Activated CD8-positive, alpha-beta T cell treated with anti-CD3 and anti-CD28 coated beads for 36 hours (primary cell): ENCODE measurements at places on chromosomes 13 and 19.

DNA sequence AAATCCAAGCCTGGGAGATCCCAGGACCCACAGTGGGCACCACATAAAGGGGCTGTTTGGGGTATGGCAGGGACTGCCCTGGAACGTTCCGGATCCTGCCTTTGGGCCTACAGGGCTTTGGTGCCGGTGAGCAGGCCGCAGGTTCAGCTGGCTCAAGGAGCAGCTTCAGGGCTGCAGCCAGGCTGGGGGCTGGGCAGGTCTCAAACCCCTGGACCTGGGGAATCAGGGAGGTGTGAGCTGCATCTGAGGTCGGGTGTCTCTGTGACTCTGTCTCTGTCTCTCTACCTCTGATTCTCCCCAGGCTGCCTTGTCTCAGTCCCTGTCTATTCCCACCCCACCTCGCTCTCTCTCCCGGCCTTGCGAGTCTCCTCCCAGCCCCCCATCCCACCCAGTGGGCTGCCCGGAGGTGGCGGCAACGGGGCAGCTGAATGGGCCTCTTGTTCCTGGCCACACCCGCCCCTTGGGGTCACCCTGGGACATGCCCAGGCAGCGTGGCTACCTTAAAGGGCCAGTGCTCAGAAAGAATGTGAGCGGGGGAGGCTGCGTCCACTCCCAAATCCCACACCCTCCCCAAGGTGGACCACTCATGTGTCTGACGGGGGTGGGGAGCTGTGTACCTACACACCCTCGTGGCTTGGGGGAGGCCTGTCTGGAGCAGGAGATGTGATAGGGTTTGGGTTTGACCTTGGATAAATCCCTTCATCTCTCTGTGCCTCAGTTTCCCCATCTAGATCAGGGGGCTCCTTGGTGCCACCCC is 31.1 kb downstream of the NFIC start:
- DNase-seq, result no peak

- DNase-seq, result no peak
These were observed 18.1 kb downstream of the AKT2 start for GRCh38 chr19:40266912-40267600.

GRCh38 chr19:47356900-47357299 is 7.8 kb downstream of the DHX34 start:
- DNase-seq, result no peak

DNA sequence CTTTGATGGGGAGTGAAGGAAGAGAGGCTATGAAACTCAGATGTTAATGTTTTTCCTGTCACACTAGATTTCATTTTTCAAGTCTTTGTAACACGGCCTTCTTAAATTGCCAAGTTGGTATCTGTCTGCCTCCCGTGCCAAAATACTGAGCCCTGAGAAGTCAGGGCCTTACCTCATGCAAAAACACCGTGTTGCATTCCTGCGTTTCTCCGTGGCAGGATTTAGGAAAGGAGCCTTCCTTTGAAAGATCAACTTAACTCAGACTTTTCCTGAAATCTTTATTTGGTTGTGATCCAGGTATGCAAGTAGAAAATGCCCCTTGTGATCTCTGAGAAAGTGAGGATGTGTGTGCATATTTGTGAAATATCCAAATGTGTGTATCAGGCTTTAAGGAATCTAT is 1291.0 kb upstream of the SLC10A2 start:
- DNase-seq, result no peak

DNA sequence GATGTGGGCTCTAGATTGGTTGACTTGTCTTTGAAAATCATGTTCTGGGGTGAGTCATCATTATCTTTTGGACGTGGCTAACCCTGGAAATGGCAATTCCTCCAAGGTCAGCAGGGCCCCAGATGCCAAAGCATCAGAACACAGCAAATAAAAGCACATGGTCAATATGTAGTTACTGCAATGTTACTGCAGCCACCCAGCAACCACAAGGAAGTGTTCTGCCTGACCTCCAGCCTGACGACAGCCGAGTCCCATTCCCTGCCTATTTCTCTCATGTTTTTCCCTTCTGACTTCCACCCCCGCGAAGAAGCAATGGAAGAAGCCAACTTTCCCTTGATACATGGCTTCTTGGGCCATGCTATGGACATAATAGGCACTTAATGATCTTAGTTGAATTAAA is 577.9 kb downstream of the IRS2 start:
- no peak for DNase-seq

DNA sequence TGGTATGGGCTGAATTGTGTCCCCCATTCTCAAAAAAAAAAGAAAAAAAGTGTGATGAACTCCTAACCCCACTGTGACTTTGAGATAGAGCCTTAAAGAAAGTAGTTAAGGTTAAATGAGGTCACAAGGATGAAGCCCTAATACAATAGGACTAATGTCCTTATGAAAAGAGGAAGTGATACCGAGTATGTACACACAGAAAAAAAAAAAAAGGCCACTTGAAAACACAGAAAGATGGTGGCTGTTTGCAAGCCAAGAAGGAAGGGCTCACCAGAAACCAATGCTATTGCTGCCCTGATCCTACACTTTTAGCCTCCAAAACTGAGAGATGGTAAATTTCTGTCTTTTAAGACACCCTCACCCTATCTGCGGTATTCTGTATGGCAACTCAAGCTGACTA is 955.6 kb downstream of the PCDH17 start:
- no peak for DNase-seq

DNA sequence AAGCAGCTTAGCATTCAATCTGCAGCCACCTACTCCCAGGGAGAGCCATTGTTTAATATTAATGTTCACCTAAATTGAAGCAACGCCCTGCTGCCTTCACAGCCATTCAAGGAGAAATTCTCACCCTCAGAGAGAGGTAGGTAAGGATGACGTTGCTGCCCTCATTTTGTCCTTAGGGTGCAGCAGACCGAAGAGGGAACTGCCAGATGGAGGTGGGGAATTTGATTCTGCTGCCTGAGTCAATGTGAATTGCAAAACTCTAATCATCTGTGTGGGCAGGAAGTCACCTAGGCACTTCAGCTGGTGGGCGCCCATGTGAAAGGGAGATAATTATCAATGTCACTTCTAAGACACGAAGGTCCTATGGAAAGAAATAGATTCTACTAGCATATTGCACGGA is 503.4 kb downstream of the TBC1D4 start:
- DNase-seq, result no peak

- DNase-seq, result no peak
These were observed 457.6 kb upstream of the SLC10A2 start for GRCh38 chr13:103523858-103524257.

DNA sequence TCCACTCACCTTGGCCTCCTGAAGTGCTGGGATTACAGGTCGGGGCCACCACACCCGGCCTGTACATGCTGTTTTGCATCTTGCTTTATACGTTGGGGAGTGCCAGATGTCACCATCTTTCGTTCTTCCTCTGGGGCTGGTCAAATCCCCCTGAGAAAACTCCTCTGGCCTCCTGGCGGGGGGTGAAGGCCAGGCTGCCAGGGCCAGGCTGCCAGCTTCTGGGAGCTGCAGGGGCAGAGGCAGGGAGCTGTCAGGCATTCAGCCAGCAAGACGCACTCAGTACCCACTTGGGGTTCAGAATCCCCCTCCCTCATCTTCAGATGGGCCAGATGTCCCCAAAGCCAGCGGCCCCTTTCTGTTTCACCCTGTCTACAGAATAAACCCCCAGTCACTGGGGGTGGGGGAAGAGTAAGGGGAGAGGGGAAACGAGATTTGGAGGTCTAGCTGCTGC is 16.1 kb downstream of the ZSWIM9 start:
- DNase-seq, result no peak

DNA sequence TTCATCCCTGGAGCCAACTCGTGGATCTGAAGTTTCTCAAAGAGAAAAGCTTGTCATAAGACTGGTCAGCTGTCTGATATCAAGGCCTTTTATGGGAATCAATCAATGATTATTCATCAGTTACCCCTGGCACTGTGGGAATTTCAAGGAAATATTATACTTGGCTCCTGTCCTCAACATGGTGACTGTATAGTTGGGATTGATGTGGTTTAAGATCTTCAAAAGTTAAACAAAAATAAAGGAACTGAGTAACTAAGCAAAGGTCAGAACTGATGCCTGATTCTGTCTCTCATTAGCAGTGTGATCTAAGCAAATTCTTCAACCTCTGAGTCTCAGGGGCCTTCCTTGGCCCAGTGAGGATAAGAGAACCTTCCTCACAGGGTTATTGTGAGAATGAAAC is 22.2 kb upstream of the SERPINE3 start:
- no peak for DNase-seq

DNA sequence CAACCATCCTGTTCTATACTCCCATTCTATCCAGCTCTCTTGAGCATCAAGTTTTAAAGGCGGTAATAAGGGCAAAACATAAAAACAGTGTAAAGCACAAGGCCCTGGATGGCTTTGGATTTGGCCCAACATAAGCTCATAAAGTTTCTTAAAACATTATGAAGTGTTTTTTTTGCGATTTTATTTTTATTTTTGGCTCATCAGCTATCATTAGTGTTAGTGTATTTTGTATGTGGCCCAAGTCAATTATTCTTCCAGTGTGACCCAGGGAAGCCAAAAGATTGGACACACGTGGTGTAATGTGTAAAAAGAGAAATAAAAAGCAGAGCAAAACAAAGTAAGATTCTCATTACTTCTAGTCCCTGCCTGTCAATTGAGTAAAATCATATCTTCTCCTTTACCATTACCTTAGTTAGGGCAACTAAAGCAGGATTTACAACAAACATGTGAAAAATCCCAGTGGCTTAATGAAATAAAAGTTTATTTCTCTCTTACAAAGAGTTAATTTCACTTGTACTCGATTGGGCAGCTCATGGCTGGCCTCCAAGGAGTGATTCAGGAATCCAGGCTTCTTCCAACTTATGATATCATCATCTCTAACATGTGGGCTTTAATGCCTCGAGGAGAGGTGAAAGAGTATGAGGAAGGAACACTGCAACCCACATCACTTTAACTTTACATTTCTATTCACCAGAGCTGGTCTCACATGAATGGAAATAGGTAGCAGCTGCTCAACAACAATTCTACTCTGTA is 725.2 kb upstream of the SLITRK1 start:
- DNase-seq, result no peak

DNA sequence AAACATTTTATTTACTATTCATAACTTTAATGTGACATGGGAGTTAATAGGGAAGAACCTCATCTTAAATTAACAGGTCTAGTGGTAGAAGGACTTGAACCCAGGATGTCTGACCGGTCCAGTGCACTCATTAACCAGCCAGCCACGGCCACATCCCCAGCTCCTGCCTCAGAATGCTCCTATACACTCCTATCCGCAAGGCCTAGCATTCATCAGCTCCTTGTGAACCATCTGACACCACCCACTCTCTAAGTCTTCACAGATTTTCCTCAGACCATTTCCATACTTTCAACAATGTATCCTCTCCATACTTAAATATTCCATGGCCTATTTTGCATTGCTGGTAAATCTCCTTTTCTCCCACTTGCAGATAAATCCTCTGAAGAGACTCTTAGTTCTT is 98.3 kb downstream of the KLF12 start:
- no peak for DNase-seq

DNA sequence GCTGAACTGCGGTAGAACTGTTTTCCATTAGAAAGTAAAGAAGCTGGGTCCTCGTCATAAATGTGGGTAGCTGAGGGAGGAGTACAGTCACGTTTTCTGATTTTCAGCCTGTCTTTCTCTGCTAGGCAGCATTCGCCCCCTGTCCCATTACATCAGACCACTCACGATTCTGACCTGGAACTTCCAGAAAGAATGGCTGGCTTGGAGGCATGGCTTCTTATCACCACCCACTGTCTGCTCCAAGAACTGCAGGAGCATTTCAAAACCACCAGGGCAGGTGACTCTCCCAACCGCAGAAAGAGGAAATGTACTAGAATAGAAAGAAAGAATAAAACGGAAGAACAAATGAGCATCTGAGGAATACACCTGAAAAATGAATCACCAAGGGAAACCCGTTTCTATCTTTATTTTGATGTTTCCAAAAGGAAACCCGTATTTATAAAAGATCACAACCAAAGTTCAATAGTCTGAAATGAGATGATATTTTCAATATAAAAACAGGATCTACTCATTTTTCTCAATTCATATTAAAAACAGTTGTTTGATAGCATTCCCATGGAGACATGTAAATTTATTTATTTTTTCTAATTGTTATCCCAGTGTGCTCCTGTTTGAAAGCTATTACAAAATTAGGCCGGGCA is 22.1 kb upstream of the POMP start:
- DNase-seq, result peak; percentile 81

DNA sequence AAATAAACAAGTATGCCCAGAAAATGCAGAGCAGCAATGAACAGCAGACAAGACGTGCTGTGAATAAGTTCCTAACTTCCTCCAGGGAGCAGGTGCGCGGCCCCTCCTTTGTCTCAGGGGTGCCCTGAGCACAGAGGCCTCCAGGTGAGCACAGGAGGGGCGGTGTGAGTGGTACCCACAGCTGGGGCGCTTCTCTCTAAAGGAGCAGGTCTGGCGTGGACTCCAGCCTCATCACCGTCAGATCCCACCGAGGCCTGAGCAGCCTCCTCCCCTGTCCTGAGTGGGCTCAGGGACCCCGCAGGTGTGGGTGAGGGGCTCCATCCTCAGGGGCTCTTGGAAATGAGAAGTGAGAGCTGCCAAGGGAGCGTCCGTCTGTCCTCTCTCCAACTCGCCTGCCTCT is 3.2 kb downstream of the LILRA5 start:
- no peak for DNase-seq

- DNase-seq, result no peak
These were observed 336.0 kb downstream of the SUCLA2 start for GRCh38 chr13:47665043-47665442.

GRCh38 chr19:53882391-53883050 is 524 bp downstream of the PRKCG start:
- no peak for DNase-seq

GRCh38 chr13:109778102-109778542 is 8.3 kb downstream of the IRS2 start:
- peak; percentile 25 for DNase-seq

GRCh38 chr13:46168341-46168740 is 13.6 kb downstream of the LCP1 start:
- peak; percentile 74 for DNase-seq

DNA sequence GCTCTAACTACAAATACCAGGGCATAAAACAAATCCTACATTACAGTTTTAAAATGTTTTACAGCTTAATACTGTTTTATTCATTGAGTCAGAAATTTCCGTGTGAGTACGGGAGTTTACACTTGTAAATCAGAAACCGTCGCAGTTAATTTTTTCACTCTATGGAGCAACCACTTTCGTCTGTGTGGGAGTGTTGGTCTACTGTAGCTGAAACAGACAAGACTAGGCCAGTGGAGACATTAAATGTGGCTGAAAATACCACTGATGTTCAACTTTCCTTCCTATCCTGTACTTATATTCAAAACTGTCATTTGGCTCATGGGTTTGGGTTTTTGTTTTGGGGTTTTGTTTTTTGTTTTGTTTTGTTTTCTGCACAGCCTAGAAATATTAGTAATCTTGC is 268.7 kb downstream of the DCT start:
- peak; percentile 18 for DNase-seq

GRCh38 chr19:18171605-18172327 is 1.8 kb upstream of the IFI30 start:
- no peak for DNase-seq

- DNase-seq, result no peak
These were observed 197.0 kb downstream of the PCDH9 start for GRCh38 chr13:67033170-67033569.

DNA sequence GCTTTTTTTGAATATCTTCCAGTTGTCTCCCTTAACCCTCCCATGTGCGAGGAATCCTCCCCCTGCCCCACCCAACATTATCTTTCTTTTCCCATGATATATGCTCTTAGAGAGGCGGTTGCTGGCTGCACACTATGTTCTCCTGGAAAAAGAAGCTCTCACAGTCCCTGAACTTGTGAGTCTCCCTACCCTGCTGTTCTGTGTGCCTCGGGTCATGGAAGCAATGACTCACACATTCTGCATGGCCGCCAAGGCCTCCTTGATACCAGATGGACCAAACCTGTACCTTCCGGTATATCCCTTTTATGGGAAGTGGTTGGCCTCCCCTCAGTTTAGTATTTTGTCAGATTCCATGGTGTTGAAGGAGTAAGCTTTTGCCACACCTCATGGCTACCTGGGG is 705.4 kb downstream of the SLITRK6 start:
- no peak for DNase-seq
